ENCODE measurements at places on chromosomes 6 and 20.

DNA sequence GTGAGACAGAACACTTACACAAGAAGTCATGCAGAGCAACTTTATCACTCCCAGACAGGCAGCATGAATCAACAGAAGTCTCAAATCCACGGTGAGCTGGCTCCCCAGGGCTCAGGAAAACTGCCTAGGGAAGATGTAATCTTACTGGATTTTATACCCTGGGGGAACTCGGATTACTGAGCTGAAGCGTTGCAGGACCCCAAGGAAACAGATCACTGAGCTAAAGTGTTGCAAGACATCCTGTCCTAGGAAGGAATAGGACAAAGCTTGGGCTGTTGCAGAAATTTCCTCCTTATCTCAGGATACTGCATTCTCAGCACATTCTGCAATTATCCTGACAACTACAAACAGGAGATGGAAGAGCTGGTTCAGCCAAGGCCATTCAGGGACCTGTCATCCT, 224.8 kb downstream of the TFAP2A start:
- no peak for DNase-seq

DNA sequence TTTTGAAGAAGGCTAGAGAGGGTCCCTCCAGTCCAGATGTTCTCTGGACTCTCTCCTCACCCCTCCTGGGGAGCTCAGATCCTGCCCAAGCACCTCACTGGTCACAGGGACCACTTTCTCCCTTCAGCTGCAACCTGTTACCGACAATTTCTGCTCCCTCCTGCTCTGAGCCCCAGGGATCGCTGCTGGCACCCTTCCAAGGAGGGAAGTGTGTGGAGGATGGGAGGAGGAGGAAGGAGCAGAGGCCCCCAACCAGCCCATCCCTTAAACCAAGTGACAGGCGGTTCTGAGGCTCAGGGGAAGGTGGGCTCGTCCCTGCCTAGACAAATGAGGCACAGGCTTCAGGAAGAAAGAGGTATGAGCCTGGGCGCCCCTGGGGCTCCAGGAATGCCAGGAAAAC, 13.9 kb downstream of the PMEPA1 start:
- DNase-seq, result no peak

- no peak for DNase-seq
Observed at GRCh38 chr6:56949265-56949664, 5.6 kb upstream of the BEND6 start.

DNA sequence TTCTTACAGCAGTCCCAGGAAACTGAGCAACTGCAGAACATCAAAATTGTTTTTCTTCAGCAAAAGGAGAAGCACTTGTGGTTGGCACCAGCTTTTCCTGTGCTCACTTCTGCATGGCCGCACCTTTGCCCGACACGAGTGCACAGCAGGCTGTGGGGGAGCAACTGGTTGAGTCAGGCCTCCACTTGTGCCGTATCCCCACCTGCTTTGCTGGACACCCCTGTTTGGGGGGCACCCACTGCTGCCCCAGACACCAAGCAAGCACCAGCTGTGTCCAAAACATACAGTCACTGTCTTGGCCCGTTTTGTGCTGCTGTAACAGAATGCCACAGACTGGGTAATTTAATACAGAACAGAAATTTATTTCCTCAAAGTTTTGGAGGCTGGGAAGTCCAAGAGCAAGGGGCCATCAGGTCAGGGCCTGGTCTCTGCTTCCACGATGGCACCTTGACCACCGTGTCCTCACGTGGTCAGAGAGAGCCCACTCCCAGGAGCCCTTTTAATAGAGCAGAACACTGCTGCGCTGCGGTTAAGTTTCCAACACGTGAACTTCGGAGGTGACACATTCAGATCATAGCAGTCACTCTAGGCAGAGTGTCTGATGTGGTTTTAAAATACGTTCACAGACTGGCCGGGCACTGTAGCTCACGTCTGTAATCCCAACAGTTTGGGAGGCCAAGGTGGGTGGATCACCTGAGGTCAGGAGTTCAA, 8.7 kb upstream of the GMEB2 start:
- no peak for DNase-seq

DNA sequence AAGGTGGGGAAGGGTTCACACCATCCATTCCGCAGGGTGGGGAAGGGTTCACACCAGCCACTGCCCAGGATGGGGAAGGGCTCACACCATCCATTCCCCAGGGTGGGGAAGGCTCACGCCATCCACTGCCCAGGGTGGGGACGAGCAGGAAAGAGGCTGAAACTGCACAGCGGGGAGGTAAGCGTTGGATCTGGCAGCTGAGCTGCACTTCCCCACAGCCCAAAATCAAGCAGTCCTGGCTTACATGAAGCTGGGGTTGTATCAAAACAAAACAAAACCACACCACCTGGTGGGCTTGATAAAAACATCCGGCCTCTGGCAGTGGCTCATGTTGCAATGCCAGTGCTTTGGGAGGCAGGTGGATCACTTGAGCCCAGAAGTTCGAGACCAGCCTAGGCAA, 268.5 kb downstream of the TAF4 start:
- DNase-seq, result no peak

DNA sequence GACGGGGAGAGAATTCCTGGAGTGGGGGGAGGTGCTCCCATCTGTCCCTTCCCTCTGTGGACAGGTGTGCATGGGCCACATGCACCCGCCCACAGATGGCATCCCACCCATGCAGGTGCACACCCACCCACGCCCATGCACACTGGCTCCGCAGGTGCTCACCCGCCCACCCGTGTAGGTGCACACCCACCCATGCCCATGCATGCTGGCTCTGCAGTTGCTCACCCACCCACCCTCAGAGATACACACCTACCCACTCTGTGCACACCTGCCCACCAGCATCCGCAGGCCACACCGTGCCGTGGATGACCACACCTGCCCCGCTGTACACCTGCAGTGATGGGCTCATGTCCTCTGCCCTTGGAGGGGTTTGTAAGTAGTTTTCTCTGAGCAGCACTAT, 132.0 kb downstream of the PHACTR3 start:
- DNase-seq, result no peak
